CD4-positive, alpha-beta T cell treated with Interleukin-12 subunit alpha and Interleukin-12 subunit beta, for 1 hour (primary cell): ENCODE measurements at places on chromosomes 2 and 18.

DNA sequence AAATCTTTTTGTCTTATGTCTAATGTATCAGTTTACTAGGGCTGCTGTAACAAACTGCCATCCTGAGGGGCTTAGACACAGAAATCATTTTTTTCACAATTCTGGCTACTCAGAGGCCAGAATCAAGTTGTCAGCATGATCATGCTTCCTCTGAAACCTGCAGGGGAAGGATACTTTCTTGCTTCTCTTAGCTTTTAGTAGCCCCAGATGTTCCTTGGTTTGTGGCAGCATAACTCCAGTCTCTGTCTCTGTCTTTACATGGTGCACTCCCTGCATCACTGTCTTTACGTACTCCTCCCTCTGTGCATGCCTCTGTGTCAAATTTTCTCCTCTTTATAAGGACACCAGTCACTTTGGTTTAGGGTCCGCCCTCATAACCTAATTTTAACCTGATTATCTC, 2.0 kb upstream of the SCN3A start:
- DNase-seq = no peak

- DNase-seq = no peak
Measured at GRCh38 chr2:212595036-212595654, 56.5 kb upstream of the ERBB4 start.

DNA sequence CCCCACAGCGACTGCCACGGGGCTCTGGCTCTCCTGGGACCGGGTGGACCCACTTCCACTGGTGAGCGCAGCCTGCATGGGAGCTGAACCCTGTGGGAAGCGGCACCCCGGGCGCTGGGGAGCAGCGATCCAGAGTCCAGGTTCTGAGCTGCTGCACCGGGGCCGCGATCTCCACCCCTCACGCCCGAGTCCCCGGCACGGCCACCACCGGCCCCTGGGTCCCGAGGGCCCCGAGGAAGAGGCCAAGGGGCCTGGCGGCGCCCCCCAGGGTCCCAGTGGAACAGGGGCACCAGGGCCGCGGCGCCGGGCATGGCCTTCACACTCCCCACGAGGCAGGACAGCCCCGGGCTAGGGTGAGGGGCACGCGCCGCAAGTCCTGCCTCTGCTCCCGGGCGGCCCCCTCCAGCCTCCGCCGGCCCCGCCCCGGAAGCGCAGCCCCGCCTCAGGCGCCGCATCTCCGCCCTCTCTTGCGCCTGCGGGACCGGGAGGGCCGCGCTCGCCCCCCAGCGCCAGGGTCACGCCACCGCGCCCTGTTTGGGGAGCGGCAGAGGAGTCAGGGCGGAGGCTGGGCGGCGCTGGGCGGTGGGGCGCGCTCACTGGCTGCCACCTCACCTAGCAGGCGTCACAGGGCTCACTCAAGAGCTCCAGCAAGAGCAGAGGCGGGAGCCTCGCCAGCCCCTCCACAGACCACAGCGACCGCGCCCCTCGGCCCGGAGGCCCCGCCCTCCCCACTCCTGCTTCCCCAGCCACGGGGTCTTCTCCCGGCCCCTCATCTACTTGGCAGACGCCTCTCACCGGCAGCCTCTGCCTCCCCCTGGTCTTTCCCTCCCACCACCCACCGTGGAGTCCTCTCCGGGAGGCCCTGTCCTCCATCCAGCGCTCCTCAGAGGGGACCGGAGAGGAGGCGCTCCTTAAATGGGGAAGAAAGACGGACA, 26.8 kb downstream of the THAP4 start:
- peak; percentile 93 for DNase-seq

GRCh38 chr2:105042189-105042588, 4.3 kb downstream of the MRPS9 start:
- no peak for DNase-seq

DNA sequence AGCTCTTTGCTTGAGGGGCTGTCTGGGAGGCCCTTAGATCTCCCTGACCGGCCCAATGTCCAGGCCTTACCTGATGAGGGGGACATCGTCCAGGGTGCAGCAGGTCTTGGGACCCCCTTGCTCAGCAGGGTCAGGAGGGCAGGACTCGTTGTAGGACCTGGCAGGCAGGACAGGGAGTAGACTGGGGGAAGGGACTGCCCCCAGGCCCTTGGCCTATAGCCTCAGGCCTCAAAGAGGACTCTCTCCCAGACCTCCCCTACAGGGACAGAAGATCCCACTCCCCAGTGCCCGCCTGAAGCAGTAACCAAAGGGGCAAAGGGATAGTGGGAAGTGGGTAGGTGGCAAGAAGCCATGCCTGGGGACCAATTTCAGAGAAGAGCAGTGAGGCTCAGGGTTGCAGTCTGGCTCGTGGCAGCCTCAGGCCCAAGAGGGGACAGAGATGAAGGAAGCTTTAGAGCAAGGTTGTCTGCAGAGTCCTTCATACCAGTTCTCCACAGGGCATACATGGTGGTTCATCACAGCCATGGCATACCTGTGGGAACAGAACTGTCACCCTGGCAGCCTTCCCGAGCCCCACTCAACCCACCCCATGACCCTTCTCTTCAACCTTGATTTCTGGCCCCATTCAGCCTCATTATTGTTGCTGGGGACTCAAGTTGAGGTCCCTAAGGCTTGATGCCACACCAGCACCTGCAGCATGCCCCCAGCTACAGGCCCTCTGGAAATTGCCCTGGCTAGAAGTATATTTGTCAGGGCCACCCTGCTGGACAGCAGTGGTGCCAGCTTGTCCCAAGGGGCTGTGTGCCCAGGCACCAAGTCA, 1.3 kb downstream of the TMEM150A start:
- DNase-seq = no peak

GRCh38 chr2:1082456-1083205, 132.0 kb downstream of the SNTG2 start:
- no peak for DNase-seq
